ENCODE measurements at places on chromosomes 1 and 21.

DNA sequence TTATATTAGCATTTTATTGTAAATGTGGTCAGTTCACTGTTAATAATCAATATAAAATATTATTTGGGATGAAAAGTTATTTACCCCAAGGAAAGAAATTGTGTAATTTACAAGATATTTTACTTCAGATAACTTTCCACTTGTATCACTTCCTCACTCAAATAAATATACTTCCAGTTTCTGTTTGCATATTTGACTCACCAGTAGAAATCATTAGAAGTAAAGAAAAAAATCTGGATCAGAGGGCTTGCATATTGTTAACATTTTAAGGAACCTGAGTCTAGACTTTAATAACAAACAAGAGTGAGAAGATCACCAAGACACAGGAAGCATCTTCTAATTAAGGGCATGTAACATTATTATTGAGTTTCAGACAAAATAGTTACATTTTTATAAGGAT lies 347 bp upstream of the KRTAP20-4 start:
- DNase-seq: no peak

DNA sequence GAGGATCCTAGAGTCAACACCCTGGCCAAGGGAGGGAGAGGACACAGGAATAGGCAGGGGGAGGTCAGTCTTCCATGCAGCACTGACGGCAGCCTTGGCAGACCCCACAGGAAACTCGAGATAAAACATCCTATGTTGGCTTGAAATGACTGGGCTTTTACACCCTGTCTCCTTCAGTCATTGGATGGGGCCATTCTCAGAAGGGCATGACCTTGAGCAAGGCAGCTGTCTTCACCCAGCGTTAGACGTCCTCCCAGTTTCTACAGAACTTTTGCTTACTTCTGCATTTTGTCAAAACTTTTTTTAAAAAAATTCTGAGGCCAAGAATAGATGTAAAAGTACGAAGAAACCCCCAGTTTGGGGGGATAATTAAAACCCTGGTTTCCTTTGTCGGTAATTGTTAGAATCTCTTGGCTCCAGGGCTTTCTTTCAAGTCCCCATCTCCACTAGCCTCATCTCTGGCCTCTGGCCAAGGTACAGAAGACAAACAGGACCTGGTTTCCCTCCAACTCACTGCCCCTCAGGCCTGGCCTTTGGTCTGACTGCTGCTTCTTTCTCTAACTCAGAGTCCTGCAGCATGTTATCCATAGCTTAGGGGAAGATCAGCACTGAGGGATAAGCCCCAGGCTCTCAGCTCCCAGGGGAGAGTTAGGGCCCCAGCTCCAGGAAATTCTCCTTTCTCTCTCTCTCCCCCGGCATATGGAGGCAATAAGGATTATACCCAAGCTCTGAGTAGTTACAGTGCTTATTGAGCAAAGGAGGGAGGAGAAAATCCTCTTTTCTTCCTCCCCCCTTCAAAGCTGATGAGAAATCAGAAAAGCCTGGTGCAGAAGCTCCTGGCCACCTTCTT lies 51.6 kb upstream of the KCND3 start:
- no peak for DNase-seq

- DNase-seq: no peak
These were observed 3.8 kb downstream of the CDK18 start for GRCh38 chr1:205508227-205508714.

- DNase-seq: no peak
These were observed 5.2 kb downstream of the POFUT2 start for GRCh38 chr21:45282283-45283034.

DNA sequence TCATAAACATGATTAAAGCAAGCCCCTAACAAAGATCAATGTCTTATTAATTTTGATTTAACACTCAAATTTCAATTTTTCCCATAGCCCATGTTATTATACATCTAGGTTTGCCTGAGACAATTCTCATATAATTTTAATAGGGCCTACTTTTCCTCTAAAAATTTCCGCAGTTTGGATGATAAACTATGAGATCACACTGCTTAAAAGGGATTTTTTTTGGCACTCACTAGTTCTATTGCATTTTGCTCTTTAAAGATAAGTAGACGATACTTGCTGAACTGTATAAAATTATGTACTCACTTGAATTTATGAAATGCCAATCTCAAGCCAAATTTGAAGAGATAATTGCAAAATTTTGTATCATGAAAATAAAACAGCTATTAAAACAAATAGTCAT lies 480.4 kb upstream of the ZRANB2 start:
- no peak for DNase-seq

GRCh38 chr1:85617633-85618100 lies 37.1 kb downstream of the CCN1 start:
- no peak for DNase-seq

- DNase-seq: no peak
These were observed 25.6 kb downstream of the PRSS38 start for GRCh38 chr1:227841096-227841495.

DNA sequence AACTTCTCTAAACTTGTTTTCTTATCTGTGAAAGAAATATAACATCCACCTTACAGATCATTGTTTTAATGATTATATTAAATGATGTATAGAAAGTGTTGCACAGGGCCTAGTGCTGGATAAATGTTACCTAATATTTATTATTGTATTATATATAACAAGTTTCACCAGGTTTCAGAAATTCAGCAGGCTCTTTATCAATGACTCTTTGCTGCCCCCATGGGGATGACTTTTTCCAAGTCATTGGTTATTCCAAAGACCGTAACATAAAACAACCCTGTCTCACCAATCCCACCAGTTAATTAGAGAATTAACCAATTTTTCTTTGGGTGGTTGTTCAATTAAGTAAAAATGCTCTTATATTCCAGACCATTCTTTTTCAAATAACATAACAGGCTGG lies 7.3 kb upstream of the DEDD start:
- DNase-seq: no peak

DNA sequence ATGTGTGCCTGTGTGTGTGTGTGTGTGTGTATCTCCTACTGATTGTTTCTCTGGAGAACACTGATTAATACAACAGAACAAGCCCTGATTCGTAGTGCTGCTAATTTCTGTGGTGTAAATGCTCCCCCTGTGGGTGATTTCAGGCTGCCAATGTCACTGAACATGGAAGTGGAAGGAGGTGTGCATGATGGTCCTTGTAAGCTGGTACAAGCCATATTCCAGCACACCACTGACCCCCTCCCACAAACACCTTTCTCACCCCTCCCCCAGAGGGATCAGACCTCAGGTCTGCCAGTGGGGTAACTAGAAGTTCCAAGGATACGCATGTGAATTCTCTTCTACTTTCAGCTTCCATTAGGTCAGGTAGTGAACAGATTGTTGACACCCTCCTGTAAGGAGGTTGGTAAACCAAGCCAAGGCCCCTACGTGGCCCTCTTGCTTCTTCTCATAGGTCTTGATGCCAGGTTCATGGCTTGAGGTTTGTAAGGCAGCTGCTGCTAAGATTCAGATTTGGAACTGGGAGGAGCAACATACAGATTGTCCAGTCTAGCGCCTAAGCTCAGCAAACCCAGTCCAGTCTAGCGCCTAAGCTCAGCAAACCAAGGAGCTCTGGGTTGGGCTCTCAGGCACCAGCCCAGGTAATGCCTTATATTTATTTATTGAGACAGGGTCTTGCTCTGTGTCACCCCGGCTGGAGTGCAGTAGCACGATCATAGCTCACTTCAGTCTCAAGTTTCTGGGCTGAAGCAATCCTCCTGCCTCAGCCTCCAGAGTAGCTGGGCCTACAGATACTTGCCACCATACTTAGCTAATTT lies 38.7 kb downstream of the DHCR24 start:
- no peak for DNase-seq

- DNase-seq: no peak
These were observed 12.3 kb upstream of the GJA8 start for GRCh38 chr1:147890177-147890790.

GRCh38 chr1:218304281-218305039 lies 19.4 kb downstream of the RRP15 start:
- DNase-seq: no peak

GRCh38 chr1:42993502-42994136 lies 35.0 kb upstream of the SLC2A1 start:
- no peak for DNase-seq

GRCh38 chr1:173333581-173333980 lies 126.5 kb upstream of the TNFSF4 start:
- no peak for DNase-seq

DNA sequence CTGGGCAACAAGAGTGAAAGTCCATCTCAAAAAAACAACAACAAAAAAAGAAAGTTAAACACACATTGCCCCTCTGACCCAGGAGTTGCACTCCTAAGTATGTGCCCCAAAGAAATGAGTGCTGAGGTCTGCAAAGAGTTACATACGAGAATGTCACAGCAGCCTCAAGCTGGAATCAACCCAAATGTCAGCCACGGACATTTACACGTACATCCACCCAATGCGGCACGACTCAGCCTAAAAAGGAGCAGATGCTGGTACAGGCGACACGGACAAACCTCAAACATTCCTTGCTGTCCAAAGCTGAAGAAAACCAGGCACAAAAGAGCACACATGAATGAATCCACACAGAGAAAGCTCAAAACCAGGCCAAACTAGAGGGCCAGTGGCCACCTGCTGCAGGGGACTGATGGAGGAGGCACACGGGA lies 46.8 kb upstream of the ECE1 start:
- no peak for DNase-seq

GRCh38 chr1:32400876-32401631 lies 6.8 kb upstream of the BSDC1 start:
- DNase-seq: peak; percentile 44

- DNase-seq: no peak
These were observed 40.2 kb downstream of the GFI1 start for GRCh38 chr1:92446546-92446945.

GRCh38 chr1:212591922-212592321 lies 16.6 kb upstream of the ATF3 start:
- DNase-seq: no peak

GRCh38 chr1:206725109-206725963 lies 40.6 kb downstream of the MAPKAPK2 start:
- DNase-seq: peak; percentile 56

GRCh38 chr1:172154551-172154950 lies 265.9 kb upstream of the C1orf105 start:
- DNase-seq: no peak

DNA sequence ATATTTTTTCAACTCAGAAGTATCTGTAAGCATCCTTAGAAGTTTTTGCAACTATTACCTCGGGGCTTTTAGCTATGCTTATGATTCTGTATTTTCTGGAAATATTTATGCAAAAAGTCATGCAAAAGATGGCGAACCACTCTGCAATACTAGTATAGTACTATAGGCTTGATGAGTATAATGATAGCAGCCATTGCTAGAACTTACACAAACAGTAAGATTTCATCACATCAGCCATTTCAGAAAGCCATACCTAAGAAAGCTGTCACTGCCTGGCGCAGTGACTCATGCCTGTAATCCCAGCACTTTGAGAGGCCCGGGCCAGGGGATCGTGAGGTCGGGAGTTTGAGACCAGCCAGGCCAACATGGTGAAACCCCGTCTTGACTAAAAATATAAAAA lies 227.1 kb downstream of the LRRC7 start:
- DNase-seq: no peak

GRCh38 chr1:168225476-168226190 lies at the start of gene SFT2D2:
SFT2D2 (plus strand) TSS chr1:168226004; CDS start chr1:168226080, 76 bp downstream.
- peak; percentile 83 for DNase-seq

- no peak for DNase-seq
These were observed 37.7 kb upstream of the MAP10 start for GRCh38 chr1:232767305-232768074.

DNA sequence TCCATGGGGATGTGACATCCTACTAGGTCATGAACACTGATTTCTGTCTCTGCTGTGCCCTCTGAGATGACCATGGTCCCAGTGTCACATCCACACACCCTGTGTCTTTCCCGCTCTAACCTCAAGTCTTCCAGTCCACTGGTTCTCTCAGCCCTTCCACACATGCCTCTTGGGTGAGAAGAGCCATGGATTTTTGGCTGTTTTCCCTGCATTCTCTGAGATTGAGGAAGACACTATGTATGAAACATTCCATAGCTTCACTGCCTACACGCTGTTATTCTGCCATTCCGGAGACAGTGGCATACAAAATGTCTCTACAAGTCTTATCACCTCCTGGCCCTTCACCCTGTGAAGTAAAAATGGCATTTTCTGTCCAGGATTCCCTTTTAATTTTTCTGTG lies 247.3 kb downstream of the BACH1 start:
- no peak for DNase-seq

DNA sequence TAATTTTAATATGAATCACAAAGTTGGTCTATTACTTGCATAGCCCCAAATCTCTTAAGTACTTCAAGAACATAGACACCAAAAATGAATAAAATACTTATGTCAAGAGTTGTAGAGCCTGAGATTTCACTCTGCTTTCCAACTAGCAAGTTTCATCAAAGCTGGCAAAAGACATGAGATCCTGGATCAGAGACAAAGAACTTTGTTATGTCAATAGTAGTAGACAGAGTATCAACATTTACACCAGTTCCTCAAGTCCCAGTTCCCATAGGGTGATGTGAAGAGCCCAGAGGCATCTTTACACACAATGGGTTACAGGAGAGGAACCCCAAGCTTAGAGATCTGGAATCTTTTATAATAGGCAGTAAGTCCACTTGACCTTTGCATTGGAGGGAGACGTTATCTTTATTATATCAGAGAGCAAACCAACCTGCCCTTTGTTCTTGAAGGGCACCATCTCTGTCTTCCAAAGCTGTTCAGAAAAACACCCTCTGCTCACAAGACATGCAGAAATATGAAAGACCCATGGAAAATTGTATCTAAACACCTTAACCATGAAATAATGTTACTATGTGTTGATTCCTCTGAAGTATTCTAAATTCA lies 174.4 kb upstream of the GALNT2 start:
- DNase-seq: no peak

DNA sequence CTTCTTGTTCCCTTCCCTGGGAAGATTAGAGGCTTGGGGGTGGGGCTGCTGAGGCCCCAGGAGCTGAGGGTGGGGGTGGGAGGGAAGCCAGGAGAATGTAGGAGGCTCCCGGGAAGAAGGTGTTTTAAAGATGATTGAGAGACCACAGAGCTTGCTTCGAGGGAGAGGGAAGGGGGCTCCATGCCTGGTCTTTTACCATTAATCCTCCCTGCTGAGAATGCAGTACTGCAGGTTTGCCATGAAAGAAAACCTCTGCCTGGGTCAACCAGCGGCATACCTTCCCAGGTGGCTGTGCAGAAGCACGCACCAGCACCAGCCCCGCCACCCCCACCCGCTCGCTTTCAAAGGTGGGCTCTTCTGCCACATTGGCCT lies 15.4 kb downstream of the ABCA4 start:
- DNase-seq: no peak

DNA sequence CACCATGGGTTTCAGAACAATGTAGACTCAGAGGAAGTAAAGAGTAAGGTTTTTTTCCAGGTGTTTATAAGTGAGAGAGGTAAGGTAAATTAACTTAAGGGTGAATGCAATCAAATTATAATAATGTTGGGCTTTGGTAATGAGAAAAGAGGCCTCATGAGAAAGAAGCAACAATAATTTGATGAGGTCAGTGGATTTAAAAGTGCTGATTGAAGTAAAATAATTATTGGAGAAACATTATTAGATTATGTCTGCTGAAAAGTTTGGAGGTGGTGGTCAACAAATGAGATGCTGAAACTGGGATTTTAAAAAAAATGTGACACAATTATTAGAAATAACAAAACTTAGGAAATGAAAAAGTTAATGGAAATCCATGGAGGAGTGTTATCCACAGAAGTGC lies 187.4 kb upstream of the BRINP3 start:
- no peak for DNase-seq
